EL (cell line): ENCODE measurements at places on chromosomes 7 and 10.

GRCh38 chr7:154532771-154533170 lies 470.2 kb downstream of the PAXIP1 start:
- DNase-seq, result no peak

- DNase-seq, result no peak
Measured at GRCh38 chr7:39948375-39948955, 1.6 kb upstream of the CDK13 start.

DNA sequence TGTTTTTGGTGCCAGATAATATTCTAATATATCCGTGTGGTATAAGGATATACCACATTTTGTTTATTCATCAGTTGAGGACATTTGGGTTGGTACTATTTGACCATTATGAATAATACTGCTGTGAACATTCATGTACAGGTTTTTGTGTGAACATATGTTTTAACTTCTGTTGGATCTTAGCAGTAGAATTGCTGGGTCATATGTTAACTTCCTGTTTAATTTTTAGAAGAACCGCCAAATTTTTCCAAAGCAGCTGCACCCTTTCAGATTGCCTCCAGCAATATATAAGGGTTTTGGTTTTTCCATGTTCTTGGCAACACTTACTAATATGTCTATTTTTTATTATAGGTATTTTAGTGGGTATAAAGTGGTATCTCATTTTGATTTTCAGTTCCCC lies 22.8 kb downstream of the VPS26A start:
- DNase-seq, result peak; percentile 17

DNA sequence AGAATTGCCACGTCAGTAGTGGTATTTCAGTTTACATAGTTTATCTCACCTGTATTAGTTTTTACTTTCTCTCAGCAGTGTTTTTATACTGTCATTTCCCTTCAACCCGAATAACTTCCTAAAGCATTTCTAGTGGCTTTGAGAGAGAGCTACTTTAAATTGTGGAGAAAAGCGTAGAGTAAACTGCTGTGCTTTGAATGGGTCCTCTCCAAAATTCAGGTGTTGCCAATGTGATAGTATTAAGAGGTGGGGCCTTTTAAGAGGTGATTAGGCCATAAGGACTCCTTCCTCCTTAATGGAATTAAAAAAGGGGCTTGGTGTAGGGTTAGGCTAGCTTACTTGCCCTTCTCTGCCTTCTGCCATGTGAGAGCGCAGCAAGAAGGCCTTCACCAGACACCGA lies 98.4 kb downstream of the LCOR start:
- DNase-seq, result no peak

GRCh38 chr7:28623105-28623730 lies 210.9 kb downstream of the CREB5 start:
- DNase-seq, result peak; percentile 29

DNA sequence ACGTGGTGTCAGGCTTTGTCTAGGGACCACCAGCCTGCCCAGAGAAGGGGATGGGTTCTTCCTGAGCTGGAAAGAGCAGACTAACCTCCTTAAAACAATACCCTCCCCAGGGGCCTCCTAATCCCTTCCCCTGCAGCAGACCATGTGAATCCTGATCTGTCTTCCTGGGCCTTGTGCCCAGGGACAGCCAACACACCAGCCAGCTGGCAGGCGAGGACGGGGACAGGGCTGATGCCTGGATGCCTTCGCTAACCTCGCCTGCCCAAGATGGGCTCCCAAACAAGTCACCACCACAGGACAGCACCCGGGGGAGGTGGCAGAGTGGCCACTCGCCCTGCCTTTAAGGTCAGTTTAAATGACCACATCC lies 17.6 kb downstream of the PODXL start:
- no peak for DNase-seq

DNA sequence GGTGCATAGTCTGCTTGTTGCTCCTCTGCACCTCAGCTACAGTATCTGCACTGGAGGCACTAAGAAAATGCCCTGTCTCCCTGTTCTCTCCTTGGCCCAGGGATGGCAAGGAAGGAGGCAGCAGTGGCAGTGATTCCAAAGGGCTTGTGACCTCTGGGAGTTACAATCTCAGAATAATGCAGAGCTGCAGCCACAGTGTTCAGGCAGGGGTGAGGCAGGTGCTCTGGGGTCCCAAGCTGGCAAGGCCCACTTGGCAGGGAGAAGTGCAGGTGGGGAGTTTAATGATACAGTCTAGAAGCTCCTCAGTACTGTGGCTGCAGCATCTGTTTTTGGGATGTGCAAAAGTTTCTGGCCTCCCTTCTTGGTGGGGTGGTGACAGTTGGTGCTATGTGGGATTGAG lies 456.4 kb downstream of the CCSER2 start:
- no peak for DNase-seq

- DNase-seq, result peak; percentile 61
Measured at GRCh38 chr10:110556969-110557601, 10.4 kb upstream of the SMC3 start.

DNA sequence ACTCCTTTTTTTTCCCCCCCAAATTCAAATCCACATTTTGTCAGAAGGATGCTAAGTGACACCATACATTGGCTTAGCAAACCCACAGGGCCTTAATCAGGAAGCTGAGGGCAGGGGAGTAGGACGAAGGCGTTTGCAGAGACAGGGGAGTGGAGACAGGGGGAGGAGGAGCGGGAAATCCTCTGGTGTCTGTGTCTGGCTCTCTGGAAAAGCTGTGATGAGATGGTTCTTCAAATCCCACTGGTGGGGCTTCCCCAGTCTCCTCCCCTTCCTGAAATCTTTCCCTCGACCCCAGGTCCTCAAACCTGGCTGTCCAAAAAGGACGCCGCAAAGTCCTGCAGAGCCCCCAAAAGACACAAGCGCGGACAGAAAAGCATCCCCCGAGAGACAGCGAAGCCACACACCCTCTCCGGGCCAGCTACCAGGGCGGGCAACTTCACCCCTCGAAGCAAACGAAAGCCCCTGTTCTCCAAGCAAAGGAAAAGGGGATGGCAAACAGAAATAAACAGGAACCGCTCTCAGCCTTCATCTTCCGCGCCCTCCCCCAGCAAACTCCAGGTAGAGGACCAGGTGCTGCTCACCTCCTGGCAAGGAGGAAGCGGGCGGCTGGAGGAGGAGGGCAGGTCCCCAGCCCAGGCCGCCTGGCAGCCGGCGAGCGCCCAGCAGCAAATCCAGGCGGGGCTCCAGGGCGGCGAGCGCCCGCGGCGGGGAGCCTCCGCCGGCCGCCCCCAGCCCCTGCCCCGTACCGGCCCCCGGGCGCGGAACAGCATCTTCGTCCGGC lies 520 bp downstream of the ELAPOR2 start:
- no peak for DNase-seq

DNA sequence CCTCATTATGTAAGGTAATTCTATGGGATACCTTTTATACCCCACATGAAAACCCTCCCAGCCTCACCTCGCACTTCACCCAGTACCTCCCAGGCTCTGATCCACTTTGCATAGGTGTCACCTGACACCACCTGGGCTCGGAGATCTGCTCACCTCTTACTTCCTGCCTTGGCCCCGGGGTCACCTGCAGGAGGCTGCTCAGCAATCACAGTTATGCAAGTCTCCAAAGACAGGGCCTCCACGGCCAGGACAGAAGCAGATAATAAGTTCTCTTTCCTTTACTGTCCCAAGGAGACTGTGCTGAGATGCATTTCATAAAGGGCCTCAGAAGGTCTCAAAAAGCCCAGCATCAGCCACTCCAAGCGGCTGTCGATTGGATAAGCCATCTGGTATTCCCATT lies 112.4 kb upstream of the PPP2R2D start:
- DNase-seq, result no peak

- DNase-seq, result no peak
Measured at GRCh38 chr7:46942574-46942973, 639.3 kb downstream of the TNS3 start.

DNA sequence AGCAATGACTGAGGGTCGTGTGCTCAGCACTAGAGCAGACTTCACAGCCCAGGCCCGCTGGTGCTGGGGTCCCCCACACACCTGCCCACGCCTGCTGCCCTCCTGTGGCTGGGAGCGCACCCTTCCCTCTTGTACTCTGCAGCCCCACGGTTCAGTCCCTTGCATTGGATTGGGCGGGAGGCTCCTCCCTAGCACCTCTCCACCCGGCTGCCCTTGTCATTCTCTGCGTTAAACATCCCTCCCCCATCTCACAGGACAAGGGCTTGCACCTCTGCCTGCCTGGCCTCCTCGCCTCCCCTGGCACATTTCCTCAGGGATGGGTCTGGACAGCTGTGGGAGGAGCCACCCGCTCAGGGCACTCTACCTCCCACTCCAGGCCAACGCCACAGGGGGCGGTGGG lies 68.6 kb downstream of the ALOX5 start:
- no peak for DNase-seq

DNA sequence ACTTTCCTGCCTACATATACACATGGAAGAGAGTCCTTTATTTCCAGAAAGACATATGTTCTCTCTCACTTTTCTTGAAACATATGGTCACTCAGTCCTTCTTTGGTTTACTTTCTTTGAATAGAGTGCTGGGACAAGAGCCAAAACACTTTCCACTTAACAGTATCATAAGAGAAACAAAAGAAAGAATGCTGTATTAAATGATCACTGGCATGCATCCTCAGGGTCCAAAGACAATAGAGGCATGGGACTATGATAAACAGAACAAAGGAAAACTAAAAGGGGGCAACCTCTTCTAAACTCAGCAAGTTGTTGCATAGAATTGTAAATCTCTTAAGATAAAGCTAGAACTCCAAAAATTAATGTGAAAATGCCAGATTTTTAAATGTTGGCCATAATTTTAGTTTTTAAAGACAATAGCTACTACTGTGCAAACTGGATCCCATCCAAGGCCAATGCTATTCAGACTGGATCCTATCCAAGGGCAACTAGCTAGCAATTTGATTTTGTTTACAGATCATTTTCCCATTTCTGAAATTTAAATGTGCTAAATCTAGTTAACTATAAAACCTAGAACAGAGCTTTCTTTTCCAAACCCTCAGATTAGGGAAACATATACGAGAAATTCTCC lies 687.5 kb downstream of the SORCS3 start:
- no peak for DNase-seq

DNA sequence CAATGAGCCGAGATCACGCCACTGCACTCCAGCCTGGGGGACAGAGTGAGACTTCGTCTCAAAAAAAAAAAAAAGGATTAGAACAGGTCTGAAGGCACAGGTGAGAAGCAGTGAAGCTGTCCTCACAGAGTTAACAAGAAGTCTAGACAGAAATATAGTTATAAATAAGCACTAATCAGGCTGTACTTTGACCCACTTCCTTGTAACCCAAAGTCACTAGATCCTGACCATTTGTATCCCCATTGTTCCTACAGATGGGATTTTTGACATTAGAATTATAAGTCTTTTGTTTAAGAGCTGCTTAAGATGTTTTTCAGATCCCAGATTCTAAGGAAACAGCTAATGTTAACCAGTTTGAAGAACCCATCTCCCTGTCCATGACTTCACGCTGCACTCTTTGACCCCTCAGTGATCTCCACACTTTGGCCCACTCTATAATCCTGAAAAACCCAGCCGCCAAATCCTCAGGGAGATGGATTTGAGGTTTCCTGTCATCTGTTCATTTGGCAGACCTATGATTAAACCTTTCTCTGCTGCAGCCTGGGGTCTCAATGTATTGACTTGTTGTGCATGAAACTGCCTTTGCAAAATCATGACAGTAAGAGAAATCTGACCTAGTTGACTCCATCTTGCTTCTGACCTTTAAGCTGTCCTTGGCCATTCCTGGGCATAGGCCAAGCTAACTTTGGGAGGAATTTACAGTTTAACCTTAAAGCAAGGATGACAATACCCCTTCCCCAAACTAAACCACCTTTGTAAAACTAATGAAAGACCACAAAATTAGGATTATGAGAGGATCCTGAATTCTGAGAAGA lies 11.4 kb downstream of the SSMEM1 start:
- no peak for DNase-seq

DNA sequence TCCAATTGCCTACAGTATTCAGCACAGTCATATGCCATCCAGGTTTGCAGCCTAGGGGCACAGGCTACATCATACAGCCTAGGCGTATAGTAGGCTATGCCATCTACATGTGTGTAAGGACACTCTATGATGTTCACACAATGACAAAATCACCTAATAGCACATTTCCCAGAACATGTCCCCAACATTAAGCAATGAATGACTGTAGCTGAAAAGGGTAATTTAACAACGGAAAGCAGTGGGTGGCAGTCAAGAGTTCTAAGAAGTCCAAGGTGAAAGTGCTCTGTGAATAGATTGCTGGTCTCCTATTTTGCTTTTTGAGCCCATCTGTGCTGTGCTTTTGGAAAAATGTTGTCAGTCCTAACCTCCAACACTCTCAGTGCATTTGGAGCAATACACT lies 162.6 kb downstream of the KLF6 start:
- DNase-seq, result no peak

DNA sequence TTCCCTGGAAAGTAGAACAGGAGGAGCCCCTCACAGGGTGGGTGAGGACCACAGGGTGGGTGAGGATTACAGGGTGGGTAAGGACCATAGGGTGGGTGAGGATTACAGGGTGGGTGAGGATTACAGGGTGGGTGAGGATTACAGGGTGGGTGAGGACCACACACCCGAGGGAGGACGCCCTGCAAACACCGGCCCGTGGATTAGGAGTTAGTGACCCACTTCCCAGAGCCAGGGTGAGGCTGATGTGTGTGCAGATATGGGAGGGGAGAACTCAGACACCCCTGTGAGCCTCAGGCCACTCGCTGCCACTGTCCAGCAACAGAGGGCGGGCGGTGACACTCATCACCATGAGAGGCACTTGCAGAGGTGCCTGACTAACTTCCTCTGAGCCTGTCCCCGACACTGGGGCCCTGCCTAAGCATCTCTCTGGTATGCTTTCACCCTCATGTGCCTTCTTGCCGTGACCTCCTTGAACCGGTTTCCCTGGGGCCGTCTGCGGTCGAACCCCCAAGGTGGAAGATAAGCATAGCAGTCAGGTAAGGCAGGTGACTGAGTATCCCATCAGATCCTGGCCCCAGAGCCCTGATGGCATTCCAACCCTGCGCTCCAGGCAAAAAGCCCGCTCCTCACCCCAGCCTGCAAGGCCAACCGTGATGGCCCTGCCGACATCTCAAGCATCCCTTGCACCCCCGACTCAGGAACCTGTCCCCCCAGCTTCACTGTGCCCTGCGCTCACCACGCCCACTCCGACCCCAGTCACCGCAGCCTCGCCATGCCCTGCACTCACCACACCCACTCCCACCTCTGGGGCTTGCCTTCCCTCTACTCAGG lies 74.1 kb downstream of the FAM53B start:
- no peak for DNase-seq
